ENCODE measurements at places on chromosomes 5 and 9.

- DNase-seq: no peak
Measured at GRCh38 chr9:121302341-121302740, 34.4 kb downstream of the GSN start.

GRCh38 chr9:89000973-89001916 lies 10.0 kb downstream of the S1PR3 start:
- peak; percentile 35 for DNase-seq

- DNase-seq: no peak
Measured at GRCh38 chr9:79660615-79661014, 88.8 kb downstream of the TLE4 start.

GRCh38 chr9:83468821-83469220 lies 69.4 kb downstream of the FRMD3 start:
- DNase-seq: no peak

GRCh38 chr9:135927195-135928013 lies 20.1 kb upstream of the CAMSAP1 start:
- DNase-seq: no peak

DNA sequence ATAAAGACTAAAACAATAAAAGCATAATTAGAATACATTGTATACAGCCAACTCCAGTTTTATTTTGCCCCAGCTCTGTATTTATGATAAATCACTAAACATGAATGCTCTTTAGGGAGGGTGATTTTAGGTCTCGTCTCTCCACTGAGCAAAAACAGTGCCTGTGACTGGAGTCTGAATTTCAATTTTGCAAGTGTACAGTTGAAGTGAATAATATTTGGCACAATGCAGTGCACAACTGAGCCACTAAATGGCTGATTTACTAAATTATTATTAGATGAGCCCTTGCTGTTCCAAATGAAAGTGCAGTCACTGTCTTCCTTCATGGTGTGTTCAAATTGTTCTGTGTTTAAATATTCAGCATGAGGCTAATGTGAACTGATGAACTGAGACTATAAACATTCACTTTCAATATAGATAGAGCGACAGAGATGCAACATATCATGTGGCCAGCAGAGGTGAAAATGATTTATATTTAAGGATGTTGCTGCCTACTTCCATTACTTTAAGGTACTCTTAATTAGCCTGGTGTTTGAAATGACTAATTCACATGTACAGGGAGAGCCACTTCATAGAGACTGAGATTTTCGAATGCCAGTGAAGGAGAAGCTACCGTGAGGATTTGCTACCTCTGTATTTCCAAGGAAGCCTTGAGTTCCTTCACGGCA lies 375.1 kb downstream of the EBF1 start:
- no peak for DNase-seq

- no peak for DNase-seq
Measured at GRCh38 chr9:127589955-127590370, 22.1 kb upstream of the STXBP1 start.

DNA sequence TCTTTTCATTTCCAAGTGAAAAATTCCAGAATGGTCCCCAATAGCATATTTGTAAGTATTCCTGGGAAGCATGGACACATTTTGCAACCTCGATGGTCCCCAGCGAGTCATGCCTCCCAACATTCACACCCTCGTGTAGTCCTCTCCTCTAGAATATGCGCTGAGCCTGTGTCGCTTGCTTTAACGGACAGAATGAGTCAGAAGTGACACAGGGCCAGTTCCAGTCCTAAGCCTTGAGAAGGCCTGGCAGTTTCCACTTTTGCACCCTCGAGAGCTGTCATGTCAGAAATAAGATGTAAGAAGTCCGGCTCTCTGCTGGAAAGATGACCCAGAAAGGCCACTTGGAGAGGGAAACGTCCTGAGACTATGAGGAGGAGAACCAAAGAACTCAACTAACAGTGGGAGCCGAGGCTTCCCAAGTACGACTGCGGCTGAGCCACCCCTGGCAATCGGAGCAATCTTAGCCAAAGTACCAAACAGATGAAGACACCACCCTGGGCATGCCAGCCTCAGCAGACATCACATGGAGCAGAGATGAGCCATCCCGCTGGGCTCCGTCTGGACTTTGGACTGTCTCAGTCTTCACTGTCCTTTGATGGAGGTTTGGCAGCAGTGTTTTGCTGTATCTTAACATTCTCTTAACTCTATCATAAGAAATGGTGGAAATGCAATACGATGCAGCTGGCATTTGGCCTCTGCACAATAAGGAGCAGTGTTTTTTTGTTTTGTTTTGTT lies 42.6 kb upstream of the GFPT2 start:
- no peak for DNase-seq

DNA sequence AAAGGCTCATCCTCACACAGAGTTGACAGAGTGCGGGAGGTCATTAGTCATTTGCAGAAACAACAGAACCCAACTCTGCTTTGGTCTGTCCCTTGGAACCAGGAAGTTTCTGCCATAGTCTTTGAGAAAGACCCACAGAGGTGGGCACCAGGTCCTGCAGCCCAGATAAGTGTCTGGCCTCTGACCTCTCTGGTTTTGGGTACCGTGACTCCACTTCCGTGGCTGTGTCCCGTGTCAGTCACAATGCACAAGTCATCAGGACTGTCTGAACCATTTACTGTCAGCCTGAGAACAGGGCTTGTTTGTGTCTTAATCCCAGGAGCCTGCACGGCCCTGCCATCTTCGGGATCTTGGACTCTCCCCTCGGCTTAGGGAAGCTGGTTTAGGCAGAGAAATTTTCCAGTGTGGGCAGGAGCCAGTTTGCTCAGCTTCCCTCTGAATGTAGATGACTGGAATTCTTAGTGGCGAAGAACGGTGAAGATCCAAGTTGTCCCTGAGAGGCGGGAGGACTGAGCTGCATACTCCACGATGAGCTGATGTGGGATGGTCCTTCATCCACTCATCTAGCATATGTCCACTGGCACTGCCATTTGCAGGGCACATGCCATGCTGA lies 11.9 kb downstream of the GSN start:
- no peak for DNase-seq

DNA sequence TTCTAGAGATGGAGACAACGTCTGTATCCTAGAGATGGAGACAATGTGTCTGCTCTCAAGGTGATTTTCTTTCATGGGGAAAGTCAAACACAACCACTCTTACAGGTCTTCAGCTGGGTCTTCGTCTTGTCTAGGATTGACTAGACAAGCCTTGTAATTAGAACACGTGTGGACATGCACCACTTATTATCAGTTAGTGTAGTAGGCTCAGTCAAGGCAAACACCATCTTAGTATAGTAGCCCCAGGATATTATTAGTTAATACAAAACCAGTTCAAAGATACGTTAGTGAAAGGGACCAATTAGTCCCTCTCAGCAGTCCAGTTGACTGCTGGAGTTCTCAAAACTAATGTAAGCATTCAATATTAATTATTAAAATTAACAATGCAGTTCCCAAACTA lies 15.1 kb upstream of the CCL28 start:
- DNase-seq: no peak

DNA sequence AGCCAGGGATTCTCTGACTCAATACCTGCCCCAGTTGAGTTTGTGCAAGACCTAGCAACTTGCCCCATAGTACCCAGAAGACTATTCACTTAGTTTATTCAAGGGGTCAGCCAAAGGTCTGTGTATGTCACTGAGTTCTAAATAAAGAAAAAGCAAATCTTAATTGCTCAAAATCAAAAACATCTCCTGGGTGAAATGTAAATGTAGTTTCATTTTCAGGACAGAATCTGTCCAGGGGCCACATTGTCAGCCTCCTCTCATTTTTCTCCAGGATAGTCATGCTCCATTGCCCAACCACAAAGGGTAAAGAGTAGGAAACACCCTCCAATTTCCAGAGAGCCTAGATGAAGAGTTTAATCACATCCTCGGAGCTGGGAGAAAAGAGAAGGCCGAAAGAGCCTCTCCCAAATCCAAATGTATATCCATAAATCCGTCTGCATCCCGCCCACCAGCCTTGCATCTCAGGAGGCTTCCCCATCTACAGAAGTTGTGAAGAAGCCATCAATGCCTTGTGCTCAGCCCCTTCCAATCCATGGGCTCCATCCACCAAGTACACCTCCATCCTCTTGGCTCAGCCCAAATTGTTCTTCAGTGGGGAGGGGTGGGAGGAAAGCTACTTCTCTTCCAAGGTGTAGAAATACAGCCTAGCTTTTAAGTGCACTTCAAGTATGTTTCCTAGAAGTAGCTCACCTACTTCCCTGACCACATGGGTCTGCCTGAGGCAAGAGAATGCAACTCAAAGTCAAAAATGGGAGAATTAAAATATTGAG lies 26.9 kb downstream of the ADAM19 start:
- DNase-seq: no peak

DNA sequence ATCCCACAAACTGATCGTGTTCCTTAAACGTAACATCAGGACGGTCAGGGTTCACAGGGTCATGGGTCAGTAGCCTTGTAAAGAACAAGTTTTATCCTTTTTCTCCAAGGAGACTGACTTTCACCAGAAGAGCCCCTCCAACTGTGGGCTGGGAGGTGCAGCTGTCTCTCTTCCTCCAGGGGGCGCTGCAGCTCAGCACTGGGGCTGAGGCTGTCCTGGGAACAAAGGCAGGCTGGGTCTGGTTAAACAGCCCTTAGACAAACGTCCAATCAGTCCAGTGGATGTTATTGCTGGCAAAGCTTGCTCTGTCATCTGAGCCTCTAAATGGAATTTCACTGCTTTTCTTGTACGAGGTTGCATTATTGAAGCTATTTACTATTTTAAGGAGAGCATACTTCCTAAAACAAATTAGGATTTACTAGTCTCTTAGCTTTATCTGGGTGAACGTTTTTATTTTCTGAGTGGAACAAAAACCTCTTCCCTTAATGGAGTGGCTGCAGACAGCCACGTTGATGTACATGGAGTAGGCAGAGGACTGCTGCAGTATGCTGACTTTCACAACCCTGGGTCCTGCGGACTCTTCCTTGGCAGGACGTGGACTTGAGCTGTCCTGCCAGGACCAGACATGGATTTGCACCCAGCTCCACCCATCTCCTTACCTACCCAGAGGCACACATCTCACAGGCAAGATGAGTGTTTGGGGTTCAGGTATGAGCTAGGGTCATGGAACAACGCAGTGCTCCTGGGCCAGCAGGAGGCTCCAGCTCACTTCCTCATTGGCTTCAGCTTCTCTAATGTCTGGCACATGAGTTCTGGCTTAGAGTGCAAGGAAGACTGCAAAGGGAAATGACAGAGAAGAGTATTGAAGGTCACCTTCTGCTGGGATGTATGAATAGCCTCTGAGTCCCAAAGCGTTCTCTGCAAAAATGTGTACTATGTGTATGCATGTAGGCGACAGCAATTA lies 7.8 kb downstream of the EXOSC2 start:
- DNase-seq: peak; percentile 57

- DNase-seq: no peak
Measured at GRCh38 chr5:80540691-80541090, 29.4 kb downstream of the ANKRD34B start.

DNA sequence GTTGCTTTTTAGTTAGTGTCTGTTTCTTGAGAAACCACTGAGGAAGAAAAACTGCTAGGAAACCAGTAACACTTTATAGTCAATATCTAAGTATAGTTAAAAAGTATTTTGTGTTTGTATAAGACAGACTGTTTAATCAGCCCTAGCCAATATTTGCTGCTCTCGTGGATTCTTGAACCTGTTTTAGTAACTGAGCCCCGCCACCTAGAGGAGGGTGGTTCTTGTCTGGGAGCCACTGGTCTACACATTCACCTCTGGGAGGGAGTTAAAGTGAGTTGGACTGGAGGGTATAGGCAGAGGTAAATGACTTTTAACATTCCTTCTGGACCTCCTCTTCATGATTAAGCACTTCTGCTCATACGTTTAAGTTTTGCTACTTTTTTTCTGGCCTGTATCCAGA lies 117.2 kb downstream of the SPATA31D1 start:
- DNase-seq: no peak

DNA sequence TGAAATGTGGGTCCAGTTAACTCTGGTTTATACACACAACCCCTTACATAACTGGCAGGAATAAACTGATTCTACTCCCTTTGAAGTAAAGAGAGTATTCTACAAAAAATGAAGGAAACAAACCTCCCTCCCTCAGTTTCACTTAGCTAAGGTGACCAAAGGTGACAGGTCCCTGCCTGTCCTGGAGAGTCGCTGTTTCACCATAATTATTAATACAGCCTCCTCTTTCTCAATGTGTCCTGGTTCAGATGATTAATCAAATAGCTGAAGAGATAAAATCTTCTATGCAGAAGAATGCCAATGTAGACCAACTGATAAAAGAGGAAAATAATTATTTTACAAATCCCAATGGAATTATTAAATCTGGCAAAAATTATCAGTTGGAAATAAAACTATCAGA lies 163.7 kb upstream of the GNA14 start:
- no peak for DNase-seq

DNA sequence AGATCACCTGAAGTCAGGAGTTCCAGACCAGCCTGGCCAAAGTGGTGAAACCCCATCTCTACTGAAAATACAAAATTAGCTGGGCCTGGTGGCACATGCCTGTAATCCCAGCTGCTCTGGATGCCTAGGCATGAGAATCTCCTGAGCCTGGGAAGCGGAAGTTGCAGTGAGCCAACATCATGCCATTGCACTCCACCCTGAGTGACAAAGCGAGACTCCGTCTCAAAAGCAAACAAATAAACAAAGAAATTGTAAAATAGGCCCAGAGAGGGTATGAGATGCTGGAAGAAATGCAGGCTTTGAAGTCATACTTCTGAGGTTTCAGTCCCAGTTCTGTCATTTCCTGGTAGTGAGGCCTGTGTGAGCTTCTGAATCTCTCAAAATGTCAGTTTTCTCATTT lies 5.3 kb upstream of the ARHGEF37 start:
- no peak for DNase-seq

DNA sequence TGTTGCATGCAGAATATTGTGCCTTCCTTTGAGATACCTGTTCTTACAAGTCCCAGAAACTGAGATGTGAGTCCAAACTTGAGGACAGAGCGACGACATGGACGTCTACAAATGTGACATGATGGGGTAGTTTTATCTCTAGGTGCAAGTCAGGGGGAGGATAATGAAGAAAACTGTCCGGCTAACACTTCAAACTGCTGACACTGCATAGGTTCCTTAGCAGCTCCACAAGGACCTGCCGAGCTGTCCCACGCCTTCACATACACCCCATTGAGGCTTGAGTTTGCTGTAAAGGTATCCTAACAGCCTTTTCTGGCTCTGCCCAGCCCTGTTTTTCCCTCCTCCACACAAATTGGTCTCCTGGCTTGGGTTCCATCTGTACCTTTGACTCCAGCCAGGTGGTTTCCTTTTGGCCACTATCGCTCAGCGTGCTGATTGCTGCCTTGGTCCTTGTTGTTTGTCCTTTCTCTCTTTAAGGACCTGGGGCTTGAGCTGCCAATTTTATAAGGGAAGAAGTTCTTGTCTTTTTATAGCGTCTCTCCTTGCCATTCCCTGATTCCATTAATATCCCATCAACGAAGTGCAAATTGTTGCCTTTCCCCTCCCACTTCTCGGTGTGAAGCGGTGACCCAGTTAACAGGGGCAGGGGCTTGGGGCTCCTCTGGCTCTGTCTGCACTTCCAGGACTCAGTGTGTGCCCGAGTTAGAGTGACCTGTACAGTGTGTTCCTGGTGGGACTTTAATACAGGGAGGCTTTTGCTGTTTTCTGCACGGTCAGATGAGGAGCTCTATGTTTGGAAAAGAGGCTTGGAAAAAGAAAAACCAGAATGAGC lies 100.3 kb downstream of the PCSK1 start:
- no peak for DNase-seq
